ENCODE measurements at places on chromosomes 12 and 14.

DNA sequence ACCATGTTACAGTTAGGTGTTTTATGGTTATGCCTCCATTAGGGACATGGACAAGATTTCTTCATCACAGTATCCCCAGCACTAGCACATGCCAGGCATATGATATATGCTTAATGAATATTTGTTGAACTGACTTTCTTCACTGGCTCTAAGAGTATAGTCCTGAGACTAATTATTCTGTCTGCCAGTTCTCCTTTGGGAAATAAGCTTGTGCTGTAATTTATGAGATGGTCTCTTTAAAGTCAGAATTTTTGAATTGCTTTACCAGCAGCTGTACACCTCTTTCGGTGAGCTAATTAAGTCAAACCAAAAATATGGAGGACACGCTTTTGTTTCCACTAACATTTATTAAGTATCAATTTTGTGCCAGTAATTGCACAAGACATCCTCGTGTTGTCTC lies 4.8 kb upstream of the KRT72 start:
- no peak for DNase-seq

DNA sequence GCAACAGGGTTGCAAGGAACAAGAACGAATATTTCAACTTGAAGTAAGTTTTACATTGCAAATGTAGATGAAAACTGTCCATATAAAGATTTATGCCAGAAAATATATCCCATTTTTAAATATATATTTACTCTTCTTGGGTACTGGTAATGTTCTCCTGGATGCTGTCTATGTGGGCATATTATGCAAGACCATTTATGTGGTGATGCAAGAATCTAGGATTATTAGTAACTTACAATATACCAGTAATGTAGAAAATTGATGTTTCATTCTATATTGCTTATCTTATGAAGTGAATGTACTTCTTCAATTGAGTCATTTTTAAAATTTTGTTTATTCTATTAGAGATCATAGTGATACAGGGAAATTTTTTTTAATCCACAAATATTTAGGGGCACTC lies 25.1 kb downstream of the FGFR1OP2 start:
- no peak for DNase-seq

DNA sequence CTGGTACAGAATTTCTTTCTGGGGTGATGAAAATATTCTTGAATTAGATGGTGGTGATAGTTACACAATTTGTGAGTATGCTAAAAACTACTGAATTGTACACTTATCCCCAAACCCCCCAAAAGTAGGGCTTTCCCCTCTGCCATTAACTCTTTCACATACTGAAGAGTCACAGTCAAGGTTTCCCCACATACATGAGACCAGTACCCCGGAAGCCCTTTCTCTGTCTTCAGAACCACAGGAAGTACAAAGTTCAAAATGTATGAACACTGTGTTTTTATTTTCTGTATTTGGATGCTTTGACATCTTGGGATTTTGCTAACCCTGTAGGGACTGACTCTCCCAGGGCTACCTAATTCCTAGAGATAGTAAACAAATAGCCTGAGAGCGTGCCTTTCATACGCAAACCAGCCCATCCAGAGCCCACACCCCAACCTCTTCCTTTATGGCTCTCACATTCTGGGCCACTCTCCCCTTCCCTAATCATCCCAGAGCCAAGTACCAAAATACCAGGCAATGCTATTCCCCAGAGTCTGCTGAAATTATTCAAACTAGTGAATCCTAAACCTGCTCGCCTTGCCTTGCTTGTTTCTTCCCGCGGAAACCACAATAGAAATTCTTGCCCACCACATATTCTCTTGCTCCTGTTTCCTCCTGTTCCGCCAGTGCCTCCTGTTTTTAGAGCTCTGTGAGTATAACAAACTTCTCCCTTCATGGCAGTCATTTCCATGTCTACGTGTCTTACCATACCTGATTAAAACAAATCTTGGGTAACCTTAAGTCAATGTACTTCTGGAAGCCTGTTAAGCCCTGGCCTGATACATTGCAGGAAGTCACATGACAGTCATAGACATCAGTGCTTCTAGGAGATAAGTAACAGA lies 524.8 kb downstream of the FUT8 start:
- no peak for DNase-seq

DNA sequence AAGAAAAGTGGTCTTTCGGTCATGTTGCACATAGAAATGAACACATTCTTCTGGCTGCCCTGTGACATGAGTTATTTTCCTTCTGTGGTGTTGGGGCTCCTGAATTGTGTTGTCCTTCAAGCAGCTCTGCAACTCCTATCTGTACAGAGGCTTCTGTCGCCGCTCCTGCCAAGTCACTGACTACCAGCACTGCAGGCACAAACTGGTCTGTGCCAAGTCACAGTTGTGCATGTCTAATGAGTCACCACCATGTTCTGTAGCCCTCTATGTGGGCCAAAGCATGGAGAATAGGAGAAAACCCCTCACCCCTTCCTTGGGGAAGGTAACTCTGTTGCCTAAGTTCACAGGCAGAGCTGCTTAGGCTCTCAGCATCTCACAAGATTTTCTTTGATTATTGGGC lies 283.3 kb downstream of the RPL10L start:
- no peak for DNase-seq

- DNase-seq, result no peak
Measured at GRCh38 chr14:70133461-70133860, 55.3 kb downstream of the SLC8A3 start.

DNA sequence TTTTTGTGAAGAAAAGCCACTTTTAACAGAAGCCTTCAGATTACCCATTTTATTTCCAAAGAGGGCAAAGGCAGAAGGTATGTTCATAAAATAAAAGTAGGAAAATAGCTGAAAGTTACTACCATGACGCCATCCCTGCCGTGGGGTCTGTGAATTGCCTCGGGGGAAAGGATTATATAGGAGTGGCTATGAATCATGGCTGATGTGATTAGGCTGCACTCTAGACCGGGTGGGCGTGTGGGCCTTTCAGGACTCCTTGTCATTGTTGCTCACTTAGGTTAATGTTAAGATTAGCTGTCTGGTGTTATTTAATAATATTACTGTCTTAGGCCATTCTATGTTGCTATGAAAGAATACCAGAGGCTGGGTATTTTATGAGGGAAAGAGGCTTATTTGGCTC lies 195.5 kb downstream of the EGLN3 start:
- DNase-seq, result no peak

- DNase-seq, result no peak
Measured at GRCh38 chr14:77221241-77221871, 39.8 kb downstream of the TMEM63C start.

DNA sequence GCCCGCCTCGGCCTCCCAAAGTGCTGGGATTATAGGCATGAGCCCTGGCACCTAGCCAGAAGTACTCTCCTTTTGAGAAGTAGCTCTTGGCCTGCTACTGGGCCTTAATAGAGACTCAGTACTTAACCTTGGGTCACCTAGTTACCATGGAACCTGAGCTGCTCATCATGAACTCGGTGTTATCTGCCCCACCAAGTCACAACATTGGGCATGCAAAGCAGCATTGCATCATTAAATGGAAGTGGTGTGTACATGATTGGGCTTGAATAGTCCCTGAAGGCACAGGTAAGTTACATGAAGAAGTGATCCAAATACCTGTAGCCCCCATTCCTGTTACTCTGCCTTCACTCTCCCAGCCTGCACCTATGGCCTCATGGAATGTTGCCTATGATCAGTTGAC lies 18.0 kb upstream of the ATF7 start:
- no peak for DNase-seq

DNA sequence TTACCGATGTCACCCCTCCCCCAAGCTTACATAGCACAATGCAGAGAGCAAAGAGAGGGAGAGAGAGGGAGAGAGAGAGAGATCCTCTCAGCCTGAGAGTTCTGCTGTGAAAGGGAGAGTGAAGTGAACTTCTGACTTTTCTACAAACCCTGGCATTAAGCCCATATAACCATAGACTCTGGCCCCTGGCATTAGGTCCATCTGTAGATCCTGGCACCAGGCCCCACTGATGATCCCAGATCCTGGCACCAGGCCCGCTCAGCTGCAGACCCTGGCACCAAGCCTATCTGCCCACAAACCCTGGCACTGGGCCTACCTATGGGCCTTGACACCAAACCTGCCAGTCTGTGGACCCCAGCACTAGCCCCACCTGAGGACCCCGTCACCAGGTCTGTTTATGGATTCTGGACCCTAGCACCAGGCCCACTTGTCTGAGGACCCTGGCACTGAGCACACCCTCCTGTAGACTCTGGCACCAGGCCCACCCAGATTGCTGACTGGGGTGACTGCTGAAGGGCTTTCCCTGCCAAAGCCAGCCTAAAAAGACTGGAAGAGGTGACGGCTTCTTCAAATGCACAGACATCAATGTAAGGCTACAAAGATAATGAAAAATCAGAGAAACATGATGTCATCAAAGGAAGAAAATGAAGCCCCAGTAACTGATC lies 14.5 kb upstream of the KRT83 start:
- no peak for DNase-seq

DNA sequence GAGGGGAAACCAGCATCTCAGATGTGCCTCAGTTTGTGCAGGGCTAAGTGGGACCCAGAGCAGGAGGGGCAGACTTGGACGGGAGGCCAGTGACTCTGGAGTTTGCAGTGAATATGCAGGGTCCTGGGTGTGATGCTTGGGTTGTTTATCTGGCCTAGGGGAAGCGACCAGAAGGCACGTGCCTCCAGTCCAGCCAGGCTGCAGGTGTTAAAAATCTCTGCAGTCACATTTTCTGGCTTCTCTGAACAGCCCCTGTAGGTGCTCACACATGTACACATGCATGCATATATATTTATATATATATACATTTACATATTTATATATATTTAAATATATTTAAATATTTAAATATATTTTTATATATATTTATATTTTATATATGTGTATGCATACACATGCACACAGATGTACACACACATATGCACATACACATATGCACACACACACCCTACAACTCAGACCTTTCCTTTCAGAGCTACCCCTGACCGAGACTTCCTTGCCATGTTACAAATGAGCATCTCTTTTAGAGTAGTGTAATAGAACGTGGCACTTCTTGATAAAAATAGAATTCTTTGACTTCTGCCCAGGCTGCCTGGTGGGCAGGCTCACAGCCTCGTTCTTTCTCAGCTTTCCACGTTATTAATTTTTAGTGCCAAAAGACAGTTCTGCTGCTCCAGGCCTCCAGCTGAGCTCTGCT lies 26.8 kb upstream of the TCL1B start:
- no peak for DNase-seq

DNA sequence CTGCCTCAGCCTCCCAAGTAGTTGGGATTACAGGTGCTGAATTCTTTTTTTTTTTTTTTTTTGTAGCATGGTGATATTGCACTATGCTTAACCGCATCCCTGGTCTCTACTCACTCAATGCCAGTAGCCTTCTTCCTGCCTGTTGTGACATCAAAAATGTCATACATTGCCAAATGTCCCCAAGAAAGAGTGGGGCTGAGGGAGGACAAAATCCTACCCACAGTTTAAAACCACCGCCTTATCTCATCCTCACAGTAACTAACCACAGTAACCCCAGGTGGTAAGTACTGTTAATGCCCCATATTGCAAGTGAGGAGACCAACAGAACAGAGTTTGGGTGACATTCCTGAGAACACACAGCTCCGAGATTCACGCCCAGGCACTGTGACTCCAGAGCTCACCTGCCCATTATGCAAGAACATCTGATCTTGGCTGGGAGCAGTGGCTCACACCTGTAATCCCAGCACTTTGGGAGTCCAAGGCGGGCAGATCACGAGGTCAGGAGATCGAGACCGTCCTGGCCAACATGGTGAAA lies 19.6 kb downstream of the MORN3 start:
- peak; percentile 29 for DNase-seq

GRCh38 chr12:1855241-1855640 lies 34.9 kb downstream of the LRTM2 start:
- no peak for DNase-seq

- DNase-seq, result no peak
Measured at GRCh38 chr12:105262461-105263184, 26.6 kb upstream of the APPL2 start.

DNA sequence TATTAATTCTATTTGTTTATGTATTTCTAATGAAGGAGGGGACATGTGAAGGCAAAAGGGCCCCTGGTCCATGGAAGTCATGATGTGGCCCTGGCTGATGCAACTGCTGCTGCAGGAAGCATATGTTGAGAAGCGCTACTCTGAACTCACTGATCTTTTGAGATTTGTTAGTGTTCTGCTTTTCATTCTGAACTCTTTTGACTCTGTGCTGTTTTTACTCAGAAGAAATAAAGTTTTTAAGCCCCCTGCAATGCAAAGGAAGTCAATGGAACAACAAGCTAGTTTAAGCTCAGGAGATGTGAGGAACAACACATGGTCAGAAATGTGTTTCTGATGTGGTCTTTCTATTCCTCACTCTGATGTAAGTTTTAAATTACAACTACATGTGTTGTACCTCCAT lies 88.9 kb upstream of the BTG1 start:
- no peak for DNase-seq

DNA sequence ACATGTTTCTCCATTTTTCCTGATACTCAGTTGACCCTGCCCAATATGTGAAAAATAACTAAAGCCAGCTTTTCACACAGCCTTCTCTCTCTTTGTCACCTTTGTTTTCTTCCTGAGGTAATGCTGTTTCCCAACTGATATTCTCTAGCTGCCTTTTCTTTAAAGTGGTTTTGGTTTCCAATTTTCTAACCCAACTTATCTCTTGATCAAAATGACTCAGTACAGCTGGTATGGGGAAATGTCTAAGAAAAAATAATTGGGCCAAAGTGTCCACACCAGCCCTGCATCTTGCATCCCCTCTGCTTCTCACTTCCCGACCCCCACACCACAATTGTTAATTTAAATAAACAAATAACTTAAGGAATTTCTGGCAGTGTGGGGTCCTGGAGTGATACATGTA lies 193.8 kb downstream of the SYT1 start:
- DNase-seq, result no peak

DNA sequence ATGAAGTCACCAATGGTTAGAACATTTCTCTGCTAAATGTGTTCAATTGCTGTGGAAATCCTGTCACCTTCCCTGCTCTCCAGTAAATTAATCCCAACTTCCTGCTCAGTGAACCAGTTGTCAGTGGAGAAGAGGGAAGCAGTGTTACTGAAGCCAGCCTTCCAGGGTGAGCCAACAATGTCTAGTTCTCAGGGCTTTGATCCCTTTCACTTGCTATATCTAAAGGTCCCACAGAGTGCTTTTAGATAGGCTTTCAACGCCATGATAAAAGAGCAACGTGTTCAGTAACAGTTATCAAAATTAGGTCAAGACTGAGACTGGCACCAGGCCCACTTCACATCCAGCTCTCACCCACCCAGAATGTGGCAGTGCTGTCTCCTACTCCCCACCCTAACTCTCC lies 139.7 kb downstream of the KCNH5 start:
- DNase-seq, result no peak

Data from CD4-positive, alpha-beta T cell treated with Interferon gamma for 1 hour (primary cell).